ENCODE measurements at places on chromosomes 2 and 18. TPM values are rescaled to one million over a fixed set of nuclear protein-coding genes. Genes with fewer than 3 reads are reported as not detected.

MDH1B gene
- total RNA-seq: 2.0 TPM

HOXD1 gene
- total RNA-seq: not detected

DNA sequence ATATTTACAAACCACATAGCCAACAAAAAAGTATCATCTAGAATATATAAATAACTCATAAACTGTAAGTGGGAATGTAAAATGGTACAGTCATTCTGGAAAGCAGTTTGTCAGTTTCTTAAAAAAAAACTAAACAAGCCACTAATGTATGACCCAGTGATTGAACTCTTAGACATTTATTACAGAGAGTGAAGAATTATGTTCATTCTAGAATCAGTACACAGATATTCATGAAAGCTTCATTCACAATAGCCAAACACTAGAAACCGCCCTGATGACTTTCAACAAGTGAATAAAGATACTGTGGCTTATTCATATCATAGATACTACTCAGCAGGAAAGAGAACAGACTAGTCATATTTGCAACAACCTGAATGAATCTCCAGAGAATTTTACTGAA, 1541.5 kb downstream of the LRP1B start:
- DNase-seq: no peak

- DNase-seq: no peak
Observed at GRCh38 chr2:140067661-140068060, 1287.5 kb upstream of the NXPH2 start.

GRCh38 chr2:100446696-100447095, 23.6 kb upstream of the NMS start:
- DNase-seq: no peak

Measured in H7 (cell line).